Lung microvascular endothelial cell (primary cell): ENCODE measurements at places on chromosomes 1 and 21. TPM values are rescaled to one million over a fixed set of nuclear protein-coding genes. Genes with fewer than 3 reads are reported as not detected.
A peak's percentile ranks its signal among the peaks of the same experiment; 100 is the strongest.

The ACOT7 gene
- 10.7 and 25.1 TPM in 2 replicates for total RNA-seq

DNA sequence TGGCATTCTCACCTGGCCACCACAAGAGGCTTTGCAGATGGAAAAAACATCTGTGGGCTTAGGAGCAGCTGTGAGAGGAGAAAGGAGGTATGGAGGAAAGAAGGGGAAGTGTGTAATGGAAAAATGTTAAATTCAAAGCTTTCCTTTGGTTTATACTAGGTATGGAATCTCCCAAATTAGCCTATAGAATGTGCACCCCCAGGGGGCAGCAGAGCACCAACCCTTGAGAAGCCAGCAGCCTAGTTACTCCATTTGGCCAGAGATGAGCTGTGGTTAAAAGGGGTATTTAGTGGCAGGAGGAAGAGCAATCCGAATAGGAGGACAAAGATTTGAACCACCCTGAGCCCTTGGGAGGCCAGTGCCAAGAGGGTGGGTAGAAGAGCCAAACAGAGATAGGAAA is 97.5 kb upstream of the CTTNBP2NL start:
- peak; percentile 61 for DNase-seq

DNA sequence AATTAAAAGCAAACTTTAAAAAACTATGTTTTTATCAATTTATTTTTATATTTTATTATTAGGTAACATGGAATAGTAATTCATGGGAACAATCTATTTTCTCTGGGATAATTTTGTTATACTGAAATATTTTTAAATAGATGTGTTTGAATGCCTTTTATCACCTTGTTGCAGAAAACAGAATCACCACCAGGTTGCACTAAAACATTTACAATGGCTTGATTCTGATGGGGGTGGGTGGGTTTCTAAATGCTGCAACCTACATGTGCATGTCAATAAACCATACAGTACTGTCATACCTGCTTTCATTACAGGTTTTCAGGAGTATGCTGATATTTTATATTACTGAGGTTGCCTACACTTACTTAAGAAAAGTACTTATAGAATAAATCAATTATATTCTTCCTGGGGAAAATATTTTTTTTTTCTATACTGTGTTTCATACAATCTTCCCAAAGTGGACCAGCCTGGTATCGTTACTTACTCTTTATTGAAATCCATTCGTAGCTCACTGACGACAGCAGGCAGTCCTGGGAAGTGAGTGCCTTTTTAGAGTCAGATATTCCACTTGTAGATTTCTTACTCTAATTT is 132.8 kb downstream of the PTPRC start:
- peak; percentile 87 for DNase-seq

DNA sequence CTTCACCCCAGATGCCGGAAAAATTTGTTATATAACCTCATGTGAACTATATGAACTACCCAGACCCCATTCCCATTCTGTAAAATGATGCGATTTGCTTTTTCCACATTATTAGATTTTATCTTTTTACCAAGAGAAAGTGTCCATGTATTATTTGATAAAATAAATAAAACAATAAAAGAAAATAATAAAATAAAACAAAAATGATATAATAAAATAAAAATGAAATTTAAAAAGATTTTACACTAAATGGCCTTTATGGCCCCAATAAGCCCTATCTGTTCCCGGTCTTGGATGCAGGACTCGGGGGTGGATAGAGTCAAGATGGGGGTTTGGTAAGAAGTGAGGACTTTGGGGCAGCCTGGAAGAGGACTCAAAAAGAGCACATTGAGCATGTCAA is 357.2 kb downstream of the MATN1 start:
- DNase-seq = no peak
